MG63 (cell line): ENCODE measurements at places on chromosomes 3 and 15.
A peak's percentile ranks its signal among the peaks of the same experiment; 100 is the strongest.

- no peak for DNase-seq
Measured at GRCh38 chr3:197950677-197951061, 679 bp downstream of the RPL35A start.

GRCh38 chr3:9745521-9745920 lies 4.2 kb upstream of the OGG1 start:
- no peak for DNase-seq

- DNase-seq: peak; percentile 7
Measured at GRCh38 chr3:10744098-10744465, 71.9 kb upstream of the SLC6A11 start.

- DNase-seq: no peak
Measured at GRCh38 chr3:48585411-48585810, 9.7 kb downstream of the COL7A1 start.

DNA sequence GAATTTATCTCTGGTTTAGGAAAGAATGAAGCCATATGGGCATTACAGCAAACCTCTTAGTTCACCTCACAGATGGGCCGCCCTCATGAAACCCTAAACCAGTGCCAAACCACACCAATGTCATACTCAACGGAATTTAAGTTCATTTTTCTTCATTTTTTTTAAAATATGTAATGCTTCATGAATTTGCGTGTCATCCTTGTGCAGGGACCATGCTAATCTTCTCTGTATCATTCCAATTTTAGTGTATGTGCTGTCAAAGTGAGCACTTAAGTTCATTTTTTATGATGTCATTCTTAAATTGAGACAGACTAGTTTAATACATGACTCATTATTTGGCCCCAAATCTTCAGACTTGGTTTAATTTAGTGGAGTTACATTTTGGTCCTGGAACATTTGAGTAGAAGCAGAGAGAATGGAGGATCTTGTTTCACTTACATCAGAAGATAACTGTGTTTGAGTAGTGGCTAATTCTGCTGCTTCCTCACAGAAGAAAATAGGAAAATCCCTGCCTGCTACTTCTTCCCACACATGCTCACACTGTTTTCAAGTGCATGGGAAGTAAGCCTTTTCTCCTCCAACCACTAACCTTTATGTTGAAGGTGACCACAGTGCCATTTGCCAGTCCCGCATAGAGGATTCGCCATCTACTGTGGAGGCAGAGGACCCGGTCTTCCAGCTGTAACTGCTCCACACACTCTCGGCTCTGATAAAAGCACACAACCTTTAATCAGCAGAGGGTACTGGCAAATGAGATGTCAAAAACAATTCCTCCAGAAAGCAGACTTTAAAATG lies 63.3 kb downstream of the ZNF106 start:
- peak; percentile 73 for DNase-seq

DNA sequence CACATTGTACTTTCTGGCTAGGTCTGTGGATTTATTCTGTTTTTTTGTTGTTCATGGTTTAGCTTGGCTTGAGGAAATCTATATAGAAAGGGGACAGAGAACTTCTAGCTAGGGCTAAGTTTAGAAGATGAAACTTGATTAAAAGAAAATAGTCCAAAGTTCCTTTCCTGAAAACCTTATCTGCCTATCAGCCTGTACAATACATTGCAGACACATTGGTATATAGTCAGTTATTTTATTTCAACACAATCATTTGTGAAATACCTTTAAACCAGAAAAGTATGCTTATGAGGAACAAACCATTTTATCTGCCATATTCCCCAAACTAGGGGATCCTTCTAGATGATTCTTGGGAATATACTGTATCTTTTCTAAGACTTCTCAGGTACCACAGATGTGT lies 147.3 kb upstream of the CGNL1 start:
- DNase-seq: no peak
